ENCODE measurements at places on chromosomes 12 and 14.

GRCh38 chr12:67764055-67764454 lies 115.5 kb downstream of the DYRK2 start:
- no peak for DNase-seq

DNA sequence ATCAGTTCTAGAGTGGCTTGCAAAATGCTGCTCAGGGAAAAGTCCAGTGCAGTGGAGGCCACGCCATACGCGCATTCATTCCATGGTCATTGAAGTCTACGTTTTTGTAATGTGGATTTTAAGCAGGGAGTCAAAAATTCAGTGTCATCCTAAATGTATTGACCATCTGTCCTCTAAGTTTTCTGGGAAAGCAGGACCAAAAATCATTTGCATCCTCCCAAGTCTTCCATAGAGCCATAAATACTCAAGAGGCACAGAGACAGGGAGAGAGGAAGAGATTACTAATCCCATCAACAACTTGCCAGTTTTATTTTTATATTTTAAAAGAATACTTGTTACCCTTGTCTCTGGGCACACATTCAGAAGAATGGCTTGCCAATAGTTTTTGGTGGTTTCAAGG lies 36.9 kb downstream of the RHOJ start:
- DNase-seq: no peak

DNA sequence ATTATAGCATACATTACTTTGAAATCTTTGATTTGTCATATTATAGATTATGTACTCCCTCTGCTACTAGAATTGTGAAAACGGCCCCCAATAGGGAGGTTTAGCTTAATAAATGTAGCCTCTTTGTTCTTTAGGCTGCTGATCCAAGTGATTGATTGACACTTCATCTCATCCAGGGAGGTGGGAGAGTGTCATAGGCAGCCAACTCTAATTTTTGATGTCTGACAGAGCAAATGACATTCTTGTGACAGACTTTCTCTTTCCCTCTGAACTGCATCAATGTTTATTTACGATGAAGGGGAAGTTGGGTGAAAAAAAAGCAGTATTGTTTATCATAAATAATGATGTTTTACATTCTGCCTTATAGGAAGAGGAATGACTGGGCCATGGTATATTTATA lies 221.4 kb downstream of the MDGA2 start:
- DNase-seq: no peak

- DNase-seq: peak; percentile 50
Measured at GRCh38 chr12:16112612-16113560, 164.6 kb downstream of the SLC15A5 start.

- DNase-seq: no peak
Measured at GRCh38 chr14:102796661-102797190, 19.5 kb downstream of the TRAF3 start.

DNA sequence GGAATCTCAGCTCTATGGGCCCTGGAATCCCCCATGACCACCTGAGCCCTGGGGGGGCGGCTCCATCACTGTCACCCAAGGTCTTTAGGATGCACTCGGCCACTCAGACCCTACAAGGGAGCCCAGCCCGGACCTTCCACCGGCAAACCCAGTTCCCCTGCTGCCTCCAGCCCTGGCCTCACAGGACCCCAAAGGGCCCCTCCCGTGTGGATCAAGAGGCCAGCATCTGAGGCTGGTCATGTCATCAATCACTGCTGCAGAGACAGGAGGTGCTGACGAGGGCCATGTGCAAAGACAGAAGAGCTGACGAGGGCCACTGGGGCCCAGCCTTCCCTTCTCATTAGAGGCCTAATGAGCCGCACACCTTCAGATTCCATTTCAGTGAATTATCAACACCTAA lies 39.0 kb upstream of the SFSWAP start:
- no peak for DNase-seq

GRCh38 chr12:98741556-98742265 lies 96.6 kb downstream of the APAF1 start:
- DNase-seq: no peak

DNA sequence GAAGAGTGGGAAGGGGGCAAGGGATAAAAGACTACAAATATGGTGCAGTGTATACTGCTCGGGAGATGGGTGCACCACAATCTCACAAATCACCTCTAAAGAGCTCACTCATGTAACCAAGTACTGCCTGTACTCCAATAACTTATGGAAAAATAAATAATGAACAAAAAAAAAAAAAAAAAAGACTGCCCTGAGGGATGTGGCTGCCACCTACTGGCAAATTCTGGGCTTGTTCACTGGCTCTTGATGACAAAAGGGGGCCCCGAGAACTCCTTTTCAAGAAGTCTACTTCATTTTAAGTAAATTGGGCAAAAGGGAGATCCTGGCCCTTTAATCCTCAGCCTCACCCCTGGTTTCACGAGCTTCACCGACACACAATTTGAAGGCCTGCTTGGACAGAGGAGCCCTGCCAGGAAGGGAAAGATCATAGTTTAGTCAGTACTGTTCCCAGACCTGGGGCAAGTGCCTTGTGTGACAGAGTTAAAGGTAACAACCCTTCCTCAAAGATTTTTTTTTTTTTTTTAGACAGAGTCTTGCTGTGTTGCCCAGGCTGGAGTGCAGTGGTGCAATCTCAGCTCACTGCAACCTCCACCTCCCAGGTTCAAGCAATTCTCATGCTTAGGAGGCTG lies 26.1 kb upstream of the STAC3 start:
- DNase-seq: peak; percentile 56

GRCh38 chr12:113145720-113146551 lies 3.6 kb upstream of the CFAP73 start:
- DNase-seq: no peak

DNA sequence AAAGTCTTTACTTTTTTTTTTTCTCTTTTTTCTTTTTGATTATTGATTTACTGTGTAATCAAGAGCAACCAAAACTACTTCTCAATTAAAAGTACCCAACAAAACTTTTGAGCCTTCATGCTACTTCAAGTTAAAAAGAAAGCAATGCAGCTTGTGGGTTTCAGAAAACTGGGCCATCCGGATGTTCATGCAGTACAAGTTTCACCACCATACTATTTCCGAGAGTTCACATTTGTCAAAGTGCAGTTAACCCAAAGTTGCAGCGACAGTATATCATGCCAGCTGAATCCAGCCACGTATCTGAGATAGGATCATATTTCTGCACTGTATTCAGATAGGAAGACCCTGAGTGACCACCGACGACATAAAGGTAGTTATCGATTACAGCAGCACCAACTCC lies 33.0 kb downstream of the KLHL28 start:
- no peak for DNase-seq

DNA sequence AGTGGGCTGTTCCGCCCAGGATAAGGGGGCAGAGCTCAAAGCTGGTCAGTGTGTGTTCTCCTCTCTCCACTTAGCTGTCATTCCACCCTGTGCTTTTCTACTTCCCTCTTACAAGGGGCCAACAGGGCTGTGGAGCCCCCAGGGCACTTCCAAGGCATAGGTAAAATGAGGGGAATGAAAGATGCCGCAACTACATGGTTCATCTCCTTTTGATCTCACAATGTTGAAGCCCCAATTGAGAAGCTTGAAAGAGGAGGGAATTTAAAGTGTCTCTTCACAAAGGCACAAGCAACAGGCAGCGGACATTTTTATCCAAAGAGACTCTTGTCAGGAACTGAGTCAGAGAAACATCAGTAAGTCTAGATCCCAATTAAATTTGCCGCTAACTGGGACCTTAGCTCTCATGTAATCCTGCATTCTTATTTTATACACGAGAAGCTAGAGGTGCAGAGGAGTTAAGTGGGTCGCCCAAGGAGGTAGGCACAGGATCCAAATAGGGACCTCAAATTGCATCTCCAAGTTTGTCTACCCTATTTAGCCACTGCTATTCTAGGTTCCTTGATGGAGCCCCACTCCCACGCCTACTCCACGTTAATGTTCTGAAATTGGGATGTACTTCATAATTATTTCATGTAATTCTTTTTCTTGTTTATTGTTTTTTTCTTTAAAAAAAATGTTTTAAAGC lies 20.1 kb downstream of the TRIM9 start:
- DNase-seq: no peak

GRCh38 chr12:85036234-85036707 lies at the start of the genes LRRIQ1 and TSPAN19:
Gene LRRIQ1, plus strand, starts transcription at chr12:85036351. Its CDS starts 1,826 bp downstream, at chr12:85038177.
Gene TSPAN19, minus strand, starts transcription at chr12:85036277. Its CDS starts 6,331 bp downstream, at chr12:85029946.
- DNase-seq: no peak

DNA sequence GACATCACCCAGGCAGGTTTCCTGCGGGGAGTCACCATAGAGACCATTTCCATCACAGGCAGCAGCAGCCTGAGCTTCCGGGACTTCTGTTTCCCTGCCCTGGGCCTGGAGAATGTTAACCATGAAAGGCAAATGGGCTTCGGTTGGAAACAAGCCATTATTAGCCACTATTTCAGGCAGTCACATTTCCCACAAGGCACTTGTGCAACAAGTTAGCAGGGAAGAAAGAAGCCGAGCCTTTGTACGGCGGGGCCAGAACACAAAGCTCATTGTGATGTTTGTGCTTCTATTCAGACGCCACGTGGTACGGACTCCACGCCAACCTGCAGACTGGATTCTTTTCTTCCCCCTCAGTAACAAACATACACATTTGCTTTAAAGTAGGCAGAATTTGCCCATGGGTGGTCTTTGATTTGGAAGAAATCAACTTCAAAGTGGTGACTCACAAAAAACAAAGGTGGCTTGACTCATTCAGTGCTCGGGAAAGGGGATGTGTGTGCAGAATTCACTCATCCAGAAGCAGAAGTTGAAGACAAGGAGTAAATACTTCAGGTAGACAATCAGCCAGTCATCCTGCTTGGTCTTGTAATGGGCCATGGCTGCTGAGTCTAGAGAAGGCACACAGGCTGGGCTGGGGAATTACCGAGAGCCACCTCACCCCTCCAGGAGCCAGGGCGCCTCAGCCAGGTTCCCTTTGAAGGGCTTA lies 154.2 kb upstream of the PRMT8 start:
- no peak for DNase-seq

- DNase-seq: no peak
Measured at GRCh38 chr12:25659621-25660020, 106.5 kb upstream of the LMNTD1 start.

- peak; percentile 77 for DNase-seq
Measured at GRCh38 chr14:104926619-104927431, 2.1 kb downstream of the PLD4 start.

GRCh38 chr14:77119851-77120250 lies 21.7 kb downstream of the ZDHHC22 start:
- DNase-seq: no peak

- peak; percentile 35 for DNase-seq
Measured at GRCh38 chr12:64729909-64730587, 29.2 kb downstream of the GNS start.

DNA sequence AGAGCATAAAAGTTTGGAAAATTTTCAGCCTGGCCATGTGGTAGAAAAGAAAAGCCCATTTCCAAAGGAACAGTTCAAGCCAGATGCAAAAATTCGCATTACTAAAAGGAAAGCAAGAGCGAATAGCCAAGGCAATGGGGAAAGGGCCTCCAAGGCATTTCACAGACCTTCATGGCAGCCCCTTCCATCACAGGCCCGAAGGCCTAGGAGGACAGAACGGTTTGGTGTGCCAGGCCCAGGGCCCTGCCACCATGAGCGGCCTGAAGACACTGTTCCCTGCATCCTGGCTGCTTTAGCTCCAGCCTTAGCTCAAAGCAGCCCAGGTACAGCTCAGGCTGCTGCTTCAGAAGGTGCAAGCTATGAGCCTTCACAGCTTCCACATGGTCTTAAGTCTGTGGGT lies 243.5 kb downstream of the PCNX1 start:
- DNase-seq: no peak

- peak; percentile 88 for DNase-seq
Measured at GRCh38 chr14:50943943-50944646, at the start of gene PYGL. Gene PYGL, minus strand, starts transcription at chr14:50944483. Its CDS starts 80 bp downstream, at chr14:50944403.

DNA sequence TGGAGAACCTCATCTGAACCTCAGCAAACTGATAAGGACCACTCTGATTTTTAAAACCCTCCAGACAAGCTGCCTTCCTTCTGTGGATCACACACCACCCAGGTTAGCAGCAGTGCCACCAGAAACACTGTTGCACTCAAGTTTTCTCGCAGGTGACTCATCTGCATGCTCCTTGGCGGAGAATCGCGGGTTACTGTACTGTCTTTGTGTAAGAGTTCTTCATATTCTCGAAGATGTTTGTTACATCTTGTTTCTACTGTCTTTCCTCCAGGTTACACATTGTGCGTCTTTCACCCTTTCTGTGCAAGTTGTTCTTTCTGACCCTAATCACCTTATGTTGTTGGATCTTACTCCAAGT lies 331.2 kb downstream of the CACNA1C start:
- no peak for DNase-seq

- DNase-seq: no peak
Measured at GRCh38 chr12:79661629-79662028, 29.1 kb downstream of the PAWR start.

GRCh38 chr12:22626406-22626805 lies 1.4 kb downstream of the ETNK1 start:
- peak; percentile 40 for DNase-seq

DNA sequence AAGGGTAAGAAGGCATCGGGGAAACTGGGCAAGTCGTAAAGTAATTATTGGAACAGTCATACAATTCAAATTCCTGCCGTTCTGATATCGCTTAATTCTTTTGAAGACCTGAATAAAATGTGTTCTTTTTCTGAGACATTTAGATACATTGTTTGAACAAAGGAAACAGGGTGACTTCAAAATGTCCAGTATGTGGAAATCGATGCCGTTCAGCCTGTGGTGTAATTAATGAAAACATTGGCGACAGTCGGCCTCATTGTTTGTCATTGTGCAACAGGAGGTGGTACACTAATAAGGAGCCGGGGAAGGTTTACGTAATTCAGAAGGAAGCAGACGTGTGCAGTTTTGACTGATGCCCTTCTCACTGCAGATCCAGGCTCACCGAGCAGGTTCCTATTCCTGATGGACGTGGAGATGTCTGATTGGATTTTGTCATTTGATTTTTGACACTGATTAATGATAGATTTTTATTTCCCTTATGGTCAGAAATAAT lies 92.7 kb downstream of the BORCS5 start:
- peak; percentile 92 for DNase-seq

GRCh38 chr14:72883961-72884360 lies 9.9 kb downstream of the DPF3 start:
- no peak for DNase-seq

- DNase-seq: peak; percentile 81
Measured at GRCh38 chr12:28191051-28192048, 1.1 kb downstream of the CCDC91 start.

DNA sequence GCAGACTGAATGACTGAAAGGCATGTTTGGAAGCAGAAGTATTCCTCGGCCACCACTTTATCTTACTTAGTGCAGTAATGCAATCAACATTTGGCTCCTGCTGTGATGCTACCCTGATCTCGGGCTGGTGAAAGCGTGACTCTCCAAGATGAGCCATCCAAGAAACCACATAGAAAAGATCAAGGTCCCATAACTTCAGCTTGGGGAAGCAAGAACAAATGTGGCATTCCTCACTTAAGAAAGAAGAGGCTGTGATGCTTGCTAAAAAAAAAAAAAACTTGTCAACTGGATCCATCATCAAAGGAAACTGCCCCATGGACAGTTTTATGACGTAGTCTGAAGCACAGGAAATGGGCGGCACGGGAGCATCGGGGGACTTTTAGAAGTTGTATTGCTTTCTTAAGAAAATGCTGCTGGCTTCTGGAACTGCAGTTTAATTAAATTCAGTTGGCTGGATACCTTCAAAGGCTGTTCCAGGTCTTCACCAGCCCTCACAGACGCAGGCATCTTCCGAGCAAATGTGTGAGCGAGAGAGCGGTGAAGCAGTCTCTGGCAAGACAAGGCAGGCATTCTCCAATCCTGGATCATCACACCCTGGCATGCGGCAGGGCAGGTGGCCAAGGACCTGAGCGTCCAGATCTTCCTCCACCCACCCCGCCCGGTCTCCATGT lies 38.2 kb upstream of the MAP1LC3B2 start:
- DNase-seq: peak; percentile 49

Data from NB4 (cell line).